ENCODE measurements at places on chromosomes 13 and 19.

GRCh38 chr19:13938301-13939064 is at the start of gene PODNL1:
PODNL1 (minus strand) TSS chr19:13938417; CDS start chr19:13938181, 236 bp downstream.
- DNase-seq = no peak

- peak; percentile 58 for DNase-seq
Measured at GRCh38 chr13:23506071-23506806, 64.0 kb upstream of the TNFRSF19 start.

DNA sequence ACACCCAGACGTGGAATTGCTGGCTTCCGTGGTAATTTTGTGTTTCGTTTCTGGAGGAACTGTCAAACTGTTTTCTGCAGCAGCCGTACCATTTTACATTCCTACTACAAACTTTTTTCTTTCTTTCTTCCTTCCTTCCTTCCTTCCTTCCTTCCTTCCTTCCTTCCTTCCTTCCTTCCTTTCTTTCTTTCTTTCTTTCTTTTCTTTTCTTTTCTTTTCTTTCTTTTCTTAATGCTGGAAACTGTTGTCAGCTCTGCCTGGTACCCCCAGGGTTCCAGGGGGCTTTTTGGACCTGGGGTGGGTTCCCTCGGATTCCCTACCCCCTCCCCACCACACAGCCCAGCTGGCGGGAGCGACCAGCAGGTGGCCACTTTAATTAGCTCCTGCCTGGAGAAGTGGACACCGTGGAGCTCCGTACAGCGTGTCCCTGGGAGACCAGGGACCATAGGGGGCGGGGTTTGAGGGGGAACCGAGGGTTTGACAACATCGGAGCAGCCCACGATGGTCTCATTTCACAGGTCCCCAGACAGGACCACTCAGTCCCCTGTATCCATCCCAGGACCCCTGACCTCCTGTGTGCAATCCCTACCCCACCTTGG is 24.4 kb downstream of the CELF5 start:
- no peak for DNase-seq

DNA sequence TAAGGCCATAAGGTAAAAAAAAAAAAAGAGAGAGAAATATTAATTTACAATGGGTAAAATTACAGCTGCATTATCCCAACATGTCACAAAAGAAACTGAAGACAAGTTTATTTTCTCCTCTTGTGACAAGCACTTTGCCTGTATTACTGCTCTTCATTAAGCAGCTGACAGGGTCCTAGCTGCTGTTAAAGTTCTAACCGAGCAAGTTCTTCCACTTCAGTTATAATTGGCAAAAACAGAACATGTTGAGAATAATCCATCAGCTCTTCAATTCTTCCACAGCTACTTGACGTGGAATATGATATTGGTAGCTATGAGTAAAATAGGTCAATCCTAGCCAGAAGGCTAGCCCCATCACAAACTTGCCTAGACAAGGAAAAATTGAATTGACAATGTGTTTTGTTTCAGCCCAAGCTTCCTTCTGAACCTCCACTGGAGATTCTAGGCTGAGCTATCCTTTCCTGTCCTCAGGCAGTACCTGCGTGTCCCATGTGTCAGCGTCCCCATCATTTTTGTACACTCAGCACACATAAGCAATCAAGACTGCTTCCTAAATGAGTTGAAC is 32.2 kb upstream of the DOCK9 start:
- DNase-seq = peak; percentile 28

- no peak for DNase-seq
Measured at GRCh38 chr19:35355791-35356460, 2.3 kb upstream of the FFAR3 start.

- DNase-seq = no peak
Measured at GRCh38 chr19:567296-567900, 5.0 kb upstream of the BSG start.

DNA sequence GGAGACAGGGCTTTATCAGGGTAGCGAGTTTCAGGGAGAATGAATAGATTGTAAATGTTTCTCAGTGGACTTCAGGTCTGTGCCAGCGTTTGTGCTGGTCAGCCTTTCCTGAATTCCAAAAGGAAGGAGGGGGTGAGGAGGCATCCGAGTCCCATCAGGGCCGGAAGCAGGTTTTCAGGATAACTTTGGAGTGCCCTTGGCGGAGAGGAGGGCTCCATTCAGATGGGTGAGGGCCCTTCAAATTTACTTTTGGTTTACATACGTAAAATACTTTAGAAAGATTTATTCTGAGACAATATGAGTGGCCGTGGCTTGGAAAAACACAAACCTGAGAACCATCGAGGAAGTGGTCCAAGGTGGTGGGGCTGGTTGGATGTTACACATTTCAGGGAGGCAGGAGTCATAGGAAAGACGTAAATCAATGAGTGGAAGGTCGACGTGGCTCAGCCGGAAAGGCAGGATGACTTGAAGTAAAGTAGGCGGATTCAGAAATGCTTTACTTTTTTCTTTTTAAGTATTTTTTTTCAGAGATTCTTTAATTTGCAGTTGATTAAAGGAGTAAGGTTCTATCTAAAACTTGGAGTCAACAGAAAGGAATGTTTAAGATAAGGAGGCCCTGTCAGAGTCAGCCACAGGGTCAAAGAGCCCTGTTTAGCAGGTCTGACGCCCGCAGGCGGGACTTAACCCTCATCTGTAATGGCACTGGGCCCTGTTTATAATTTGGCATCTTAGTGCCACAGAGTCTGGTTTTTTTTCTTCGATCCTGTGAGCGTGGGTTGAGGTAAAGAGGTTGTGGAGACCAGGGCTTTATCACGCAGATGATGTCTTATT is 32.8 kb downstream of the ATP11A start:
- no peak for DNase-seq

GRCh38 chr19:23440791-23441190 is 45.5 kb upstream of the ZNF91 start:
- DNase-seq = no peak

DNA sequence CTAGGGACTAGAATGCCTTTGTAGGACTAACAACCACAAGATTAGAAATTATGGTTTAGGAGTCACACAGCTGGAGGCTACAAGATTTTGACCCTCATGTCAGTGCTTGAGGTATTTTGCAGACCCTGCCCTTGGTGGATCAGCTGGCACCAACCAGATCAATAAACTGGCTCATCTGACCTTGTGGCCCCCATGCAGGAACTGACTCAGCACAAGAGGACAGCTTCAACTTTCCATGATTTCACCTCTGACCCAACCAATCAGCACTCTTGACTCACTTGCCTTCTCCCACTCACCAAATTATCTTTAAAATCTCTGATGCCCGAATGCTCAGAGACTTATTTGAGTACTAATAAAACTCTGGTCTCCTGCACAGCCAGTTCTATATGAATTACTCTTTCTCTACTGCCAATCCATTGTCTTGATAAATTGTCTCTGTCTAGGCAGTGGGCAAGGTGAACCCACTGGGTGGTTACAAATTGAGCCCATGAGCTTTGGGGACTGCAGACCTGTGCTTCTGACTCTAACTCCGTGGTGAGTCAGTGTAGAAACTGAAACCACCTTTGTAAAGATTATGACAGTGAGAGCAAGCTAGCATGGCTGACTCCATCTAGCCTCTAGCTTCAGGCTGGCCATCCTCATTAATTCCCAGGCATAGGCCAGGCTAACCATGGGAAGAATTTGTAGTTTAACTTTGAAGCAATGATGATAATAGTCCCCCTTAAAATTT is 33.9 kb upstream of the CEACAM8 start:
- no peak for DNase-seq

- no peak for DNase-seq
Measured at GRCh38 chr19:16518483-16519229, 22.5 kb downstream of the C19orf44 start.

DNA sequence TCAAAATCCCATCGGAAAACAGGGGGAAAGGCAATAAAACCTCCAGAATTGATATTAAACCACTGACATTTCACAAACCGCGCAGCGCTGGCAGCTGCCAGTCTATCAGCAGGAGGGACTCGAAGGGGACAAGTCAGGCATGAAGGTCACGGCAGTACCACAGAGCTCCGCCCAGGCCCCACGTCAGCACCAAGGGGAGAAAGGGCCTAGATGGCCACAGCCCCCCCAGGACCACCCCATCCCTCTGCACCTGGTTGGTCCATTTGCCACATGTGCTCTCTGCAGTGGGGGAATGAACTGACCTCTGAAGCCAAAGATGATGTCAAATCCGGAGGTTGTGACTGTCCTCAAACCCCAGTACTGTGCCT is 9.5 kb upstream of the VSTM2B start:
- no peak for DNase-seq

DNA sequence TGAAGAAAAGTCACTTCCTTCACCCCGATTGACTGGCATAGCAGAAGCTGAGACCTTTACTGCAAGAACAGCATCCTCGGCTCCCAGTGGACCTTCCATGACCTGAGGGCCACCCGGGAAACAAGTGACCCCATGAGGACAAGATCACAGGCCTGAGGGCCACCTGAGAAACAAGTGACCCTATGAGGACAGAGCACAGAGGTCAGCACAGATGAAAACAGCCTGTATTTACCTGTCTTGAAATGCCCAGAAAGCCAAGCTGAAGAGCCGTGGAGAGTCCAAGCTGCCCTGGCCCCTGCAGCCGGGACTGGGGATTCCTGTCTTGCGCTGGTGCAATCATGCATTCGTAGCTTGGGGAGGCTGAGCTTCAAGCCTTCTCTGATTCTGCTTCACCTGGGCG is 114.2 kb upstream of the SPACA7 start:
- DNase-seq = no peak

DNA sequence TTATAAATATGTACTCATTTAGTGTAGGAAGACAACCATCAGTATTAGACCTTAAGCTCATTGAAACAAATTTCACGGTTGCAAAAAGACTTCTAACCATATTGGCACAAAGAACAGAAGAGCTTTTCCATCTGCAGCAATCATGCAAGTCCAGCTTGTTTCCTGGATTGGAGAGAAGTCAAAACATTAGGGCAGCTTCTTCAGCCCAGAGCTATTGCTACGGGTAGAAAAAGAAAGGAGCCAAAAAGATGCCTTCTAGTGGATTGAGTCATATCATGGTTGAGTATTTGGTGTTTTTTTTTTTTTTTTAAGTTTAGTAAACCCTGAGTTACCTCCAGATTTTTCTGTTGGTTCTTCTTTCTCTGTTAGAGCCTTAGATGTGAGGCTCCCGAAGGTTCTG is 99.8 kb downstream of the WDFY2 start:
- no peak for DNase-seq

GRCh38 chr13:20400774-20401173 is 124.9 kb downstream of the CRYL1 start:
- no peak for DNase-seq

DNA sequence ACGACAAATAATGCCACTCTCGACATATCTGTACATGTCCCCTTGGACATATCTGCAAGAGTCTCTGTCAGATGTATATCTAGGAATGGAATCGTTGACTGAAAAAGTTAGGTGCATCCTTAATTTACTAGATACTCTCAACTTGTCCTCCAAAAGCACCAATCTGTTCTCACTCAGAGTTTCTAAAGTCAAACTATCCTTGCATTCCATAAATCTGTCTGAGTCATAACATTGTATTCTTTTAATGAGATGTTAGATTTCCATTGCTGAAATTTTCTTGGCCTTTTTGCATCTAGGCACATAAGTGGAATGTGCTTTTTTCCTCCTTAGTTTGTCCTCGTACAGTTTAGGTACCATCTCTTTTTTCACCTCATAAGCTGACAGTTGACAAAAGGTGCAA is 139.8 kb downstream of the PTPRS start:
- no peak for DNase-seq

GRCh38 chr19:40947573-40947972 is 43.5 kb upstream of the CYP2B6 start:
- no peak for DNase-seq

- DNase-seq = no peak
Measured at GRCh38 chr13:40440990-40441820, 225.2 kb downstream of the FOXO1 start.

DNA sequence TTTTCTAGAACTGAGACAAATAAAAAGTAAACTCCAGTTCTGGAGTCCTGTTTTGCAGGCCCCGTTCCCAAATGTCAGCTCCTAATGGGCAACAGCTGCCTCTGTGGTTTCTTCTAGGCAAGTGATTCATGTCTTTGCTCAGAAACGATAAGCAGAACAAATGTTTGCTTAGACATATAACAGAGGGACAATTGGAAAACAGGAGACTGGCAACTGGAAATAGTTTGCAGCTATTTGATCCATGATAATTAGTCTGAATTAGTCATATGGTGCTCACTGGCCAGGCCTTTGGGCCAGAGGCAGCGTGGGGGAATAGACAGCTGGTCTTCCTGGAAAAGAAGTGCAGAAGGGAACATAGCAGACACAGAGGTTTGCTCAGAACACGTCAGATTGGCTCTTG is 29.2 kb upstream of the TSHZ3 start:
- no peak for DNase-seq

DNA sequence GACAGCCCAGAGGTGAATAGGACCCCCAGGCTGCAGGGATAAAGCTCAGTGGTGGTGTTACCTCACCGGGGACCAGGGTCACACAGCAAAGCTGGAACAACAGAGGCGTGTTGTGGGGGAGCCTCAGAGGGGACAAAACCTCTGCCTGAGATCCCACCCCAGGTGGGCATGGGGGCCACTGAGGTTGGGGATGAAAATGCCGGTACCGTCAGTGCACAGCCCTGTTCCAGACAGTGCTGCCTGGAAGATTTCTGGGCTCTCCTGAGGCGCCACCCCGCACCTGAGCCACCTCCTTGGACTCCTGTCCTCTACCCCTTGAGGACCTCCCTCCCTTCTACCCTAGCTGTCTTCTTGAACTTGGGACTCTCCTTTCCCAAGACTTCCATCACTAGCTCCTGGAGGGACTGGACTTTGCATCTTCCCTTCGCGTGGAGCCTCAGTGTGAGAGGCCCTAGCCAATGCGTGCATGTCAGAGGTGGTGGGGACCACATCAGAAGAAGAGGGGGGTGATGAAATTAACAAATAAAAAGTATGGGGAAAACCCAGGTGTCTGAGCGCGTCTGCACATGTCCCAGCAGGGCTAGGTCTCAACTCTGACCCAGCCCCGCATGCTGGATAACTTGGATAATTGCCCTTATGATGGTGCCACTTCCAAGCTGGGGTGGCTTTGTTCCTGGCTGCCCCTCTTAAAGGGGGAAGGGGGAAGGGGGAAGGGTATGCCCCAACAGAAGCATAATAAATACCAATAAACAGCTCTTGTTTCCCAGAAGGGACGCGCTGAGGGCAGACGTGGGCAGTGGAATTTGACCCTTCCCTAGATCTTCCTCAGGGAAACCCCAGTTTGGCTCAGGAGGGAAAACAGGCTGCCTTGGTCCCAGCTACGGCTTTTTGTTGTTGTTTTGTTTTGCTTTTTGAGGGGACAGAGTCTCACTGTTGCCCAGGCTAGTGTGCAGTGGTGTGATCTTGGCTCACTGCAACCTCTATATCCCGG is 11.6 kb downstream of the CNFN start:
- DNase-seq = no peak

GRCh38 chr19:4676955-4677731 is 7.0 kb upstream of the MYDGF start:
- DNase-seq = no peak

DNA sequence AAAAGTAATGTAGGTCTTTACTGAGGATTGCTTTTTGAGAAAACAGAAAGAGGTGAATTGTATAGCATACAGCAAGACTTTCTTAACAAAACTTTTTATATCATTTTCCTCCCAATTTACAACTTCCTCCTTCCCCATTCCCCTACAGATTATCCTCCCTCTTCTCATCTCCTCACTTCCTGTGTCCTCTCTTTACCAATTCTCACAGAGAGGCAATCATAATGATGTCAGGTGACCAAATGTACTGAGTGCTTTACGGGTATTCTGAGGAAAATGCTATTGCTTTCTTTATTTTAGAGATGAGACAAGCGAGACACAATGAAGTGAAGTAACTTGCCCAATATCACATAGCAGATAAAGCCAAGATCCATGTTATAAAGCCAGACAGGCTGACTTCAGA is 1.7 kb upstream of the MTMR6 start:
- DNase-seq = no peak

- no peak for DNase-seq
Measured at GRCh38 chr19:15438124-15438496, 11.6 kb downstream of the WIZ start.
